ENCODE measurements at places on chromosomes 12 and 14.

DNA sequence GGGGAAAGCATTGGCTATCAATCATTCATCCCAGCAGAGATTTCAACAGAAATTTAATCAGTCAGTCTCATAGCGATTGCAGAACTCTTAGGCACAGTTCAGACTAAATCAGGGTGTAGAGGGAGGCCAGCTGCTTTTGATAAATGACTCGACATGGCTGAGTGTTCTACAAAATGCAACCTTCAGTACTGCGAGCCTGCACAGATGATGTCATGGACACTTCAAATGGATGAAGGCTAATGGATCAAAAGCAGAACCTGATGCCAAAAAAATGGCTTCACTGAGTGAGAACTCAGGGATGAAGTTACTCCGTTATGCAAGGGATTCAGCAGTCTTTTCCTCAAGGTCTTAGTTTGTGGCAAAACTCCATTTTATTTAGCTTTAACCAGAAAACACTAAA lies 167.3 kb downstream of the DACT1 start:
- no peak for DNase-seq

- DNase-seq, result no peak
Measured at GRCh38 chr14:81981307-81981675, 447.6 kb upstream of the SEL1L start.

DNA sequence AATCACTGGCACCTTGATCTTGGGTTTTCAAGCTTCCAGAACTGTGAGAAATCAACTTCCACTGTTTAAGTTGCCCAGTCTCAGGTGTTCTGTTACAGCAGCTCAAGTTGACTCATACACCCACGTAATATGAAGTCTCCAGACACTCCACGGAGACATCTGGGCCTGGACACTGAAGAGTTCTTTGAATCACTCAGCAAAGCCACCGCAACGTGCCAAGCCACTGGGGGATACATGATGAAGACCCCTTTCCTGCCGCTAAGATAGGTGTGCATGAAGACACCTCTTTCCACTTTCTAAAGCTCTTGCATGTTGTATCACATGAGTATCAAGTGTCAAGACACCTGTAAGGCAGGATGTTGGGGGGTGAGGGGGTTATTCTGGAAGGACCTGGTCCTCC lies 311.7 kb upstream of the RTL1 start:
- no peak for DNase-seq

GRCh38 chr14:55662752-55663151 lies 82.7 kb downstream of the KTN1 start:
- DNase-seq, result no peak

GRCh38 chr14:73749706-73750530 lies 35.7 kb upstream of the PNMA1 start:
- no peak for DNase-seq

- no peak for DNase-seq
Measured at GRCh38 chr14:99267837-99268781, 3.9 kb downstream of the BCL11B start.

DNA sequence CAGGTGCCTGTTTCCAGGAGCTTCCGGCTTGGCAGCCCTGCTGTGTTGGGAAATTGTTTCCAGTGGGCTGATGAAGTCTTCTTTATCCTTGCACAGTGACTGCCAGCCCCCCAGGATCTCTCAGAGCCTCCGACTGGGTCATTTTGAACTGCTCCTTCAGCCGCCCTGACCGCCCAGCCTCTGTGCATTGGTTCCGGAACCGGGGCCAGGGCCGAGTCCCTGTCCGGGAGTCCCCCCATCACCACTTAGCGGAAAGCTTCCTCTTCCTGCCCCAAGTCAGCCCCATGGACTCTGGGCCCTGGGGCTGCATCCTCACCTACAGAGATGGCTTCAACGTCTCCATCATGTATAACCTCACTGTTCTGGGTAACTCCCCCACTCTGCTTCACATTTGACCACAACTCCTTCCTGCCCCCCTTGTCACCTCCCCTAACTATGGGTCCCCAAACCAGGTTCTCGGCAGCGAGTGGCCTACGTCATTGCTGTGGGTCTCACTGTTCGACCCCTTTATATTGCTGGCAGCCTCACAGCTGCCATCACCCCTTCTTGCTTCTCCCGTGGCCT lies 2.3 kb downstream of the LAG3 start:
- DNase-seq, result no peak

DNA sequence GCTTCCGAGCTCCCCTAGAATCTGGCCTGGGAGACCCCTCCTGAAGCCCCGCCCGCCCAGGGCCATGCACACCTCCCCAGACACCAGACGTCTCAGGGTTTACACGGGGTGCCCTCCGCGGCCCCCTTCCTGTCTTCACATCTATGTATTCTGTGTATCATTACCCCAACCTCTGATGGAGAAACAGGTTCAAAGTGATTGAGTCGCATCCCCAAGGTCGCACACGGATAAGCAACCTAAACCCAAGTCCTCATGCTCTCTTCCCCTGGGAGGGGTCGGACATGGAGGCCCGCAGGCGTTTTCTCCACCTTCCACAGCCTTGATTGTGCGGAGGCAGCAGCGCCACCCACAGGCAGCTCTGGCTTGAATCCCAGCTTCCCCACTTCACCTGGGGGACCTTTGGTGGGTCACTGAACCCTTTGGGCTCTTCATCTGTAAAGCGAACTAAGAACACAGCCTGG lies 237.3 kb downstream of the BCL11B start:
- DNase-seq, result no peak

- no peak for DNase-seq
Measured at GRCh38 chr12:131167334-131167733, 213.6 kb downstream of the ADGRD1 start.

- no peak for DNase-seq
Measured at GRCh38 chr12:111401167-111401605, 4.5 kb upstream of the SH2B3 start.

GRCh38 chr14:103326078-103326477 lies 8.0 kb upstream of the EIF5 start:
- DNase-seq, result no peak

GRCh38 chr14:71235875-71236274 lies 328.6 kb downstream of the PCNX1 start:
- no peak for DNase-seq

GRCh38 chr14:23054000-23054811 lies 3.1 kb downstream of the CDH24 start:
- no peak for DNase-seq

DNA sequence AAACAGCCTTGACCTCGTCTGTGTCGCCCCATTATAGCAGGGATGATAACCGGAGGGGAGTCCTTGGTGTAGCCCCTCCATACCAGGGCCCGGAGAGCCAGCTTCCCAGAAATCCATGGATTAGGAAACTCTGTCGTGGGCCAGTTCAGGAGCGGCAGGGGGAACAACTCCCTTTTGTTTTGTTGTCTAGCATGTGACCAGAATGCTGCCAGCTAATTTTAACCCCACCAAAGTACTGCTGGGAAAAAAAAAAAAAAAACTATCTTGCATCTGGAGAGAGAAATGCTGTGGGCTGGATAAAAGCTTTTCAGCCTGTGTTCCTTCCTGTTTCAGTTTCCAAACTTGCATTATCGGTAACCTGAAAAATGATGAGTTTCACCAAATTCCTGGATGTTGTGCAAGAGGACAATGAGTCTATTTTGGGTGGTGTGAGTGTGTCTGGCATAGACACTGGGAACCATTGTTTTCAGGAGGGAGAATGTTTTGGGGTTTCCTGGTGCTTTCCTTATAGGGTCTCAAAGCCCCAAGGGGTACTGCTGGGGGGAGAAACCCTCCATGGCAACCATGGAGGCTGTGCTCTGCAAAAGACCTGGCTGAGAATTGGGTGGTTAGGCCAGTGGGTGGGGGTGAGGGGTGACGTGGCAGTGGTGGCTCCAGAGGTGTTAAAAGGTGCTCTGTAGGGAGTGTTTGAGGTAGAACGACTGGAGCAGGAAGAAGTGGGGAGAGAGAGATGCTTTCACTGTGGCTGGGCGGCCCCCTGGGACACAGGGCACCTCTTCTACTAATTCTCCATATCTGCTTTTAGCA lies 14.9 kb upstream of the IRF2BPL start:
- no peak for DNase-seq

GRCh38 chr12:109988903-109989302 lies 7.3 kb downstream of the GIT2 start:
- DNase-seq, result no peak

DNA sequence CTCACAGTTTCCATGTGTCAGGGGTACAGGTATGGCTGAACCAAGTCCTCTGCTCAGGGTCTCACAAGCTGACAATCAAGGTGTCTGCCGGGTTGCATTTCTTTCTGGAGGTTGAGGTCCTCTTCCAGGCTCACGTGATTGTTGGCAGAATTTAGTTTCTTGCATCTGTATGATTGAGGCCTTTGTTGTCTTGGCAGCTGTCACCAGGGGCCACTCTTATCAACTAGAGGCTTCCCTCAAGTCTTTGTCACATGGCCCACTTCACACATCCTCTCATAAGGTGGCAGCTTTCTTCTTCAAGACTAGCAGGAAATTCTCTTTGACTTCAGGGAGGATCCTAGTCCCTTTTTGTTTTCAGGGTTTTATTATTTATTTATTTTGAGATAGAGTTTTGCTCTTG lies 46.0 kb upstream of the FOS start:
- DNase-seq, result no peak

DNA sequence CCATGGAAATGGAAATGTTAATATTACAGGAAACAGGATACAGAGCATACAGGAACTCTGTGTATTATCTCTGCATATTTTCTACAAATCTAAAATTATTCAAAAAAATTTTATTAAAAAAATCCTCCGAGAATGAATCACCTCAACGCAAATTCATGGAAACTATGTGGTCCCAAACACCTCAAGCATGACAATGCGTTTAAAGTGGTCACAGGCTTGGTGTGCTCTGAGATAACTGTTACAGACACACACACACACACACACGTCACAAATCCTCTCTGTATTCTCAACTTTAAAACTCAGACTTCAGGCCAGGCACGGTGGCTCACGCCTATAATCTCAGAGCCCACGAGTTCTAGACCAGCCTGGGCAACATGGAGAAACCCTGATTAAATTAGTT lies 45.3 kb upstream of the MTERF2 start:
- DNase-seq, result no peak
